ENCODE measurements at places on chromosomes 7 and 10.

- DNase-seq: no peak
These were observed 8.3 kb downstream of the KIF5B start for GRCh38 chr10:32047881-32048280.

DNA sequence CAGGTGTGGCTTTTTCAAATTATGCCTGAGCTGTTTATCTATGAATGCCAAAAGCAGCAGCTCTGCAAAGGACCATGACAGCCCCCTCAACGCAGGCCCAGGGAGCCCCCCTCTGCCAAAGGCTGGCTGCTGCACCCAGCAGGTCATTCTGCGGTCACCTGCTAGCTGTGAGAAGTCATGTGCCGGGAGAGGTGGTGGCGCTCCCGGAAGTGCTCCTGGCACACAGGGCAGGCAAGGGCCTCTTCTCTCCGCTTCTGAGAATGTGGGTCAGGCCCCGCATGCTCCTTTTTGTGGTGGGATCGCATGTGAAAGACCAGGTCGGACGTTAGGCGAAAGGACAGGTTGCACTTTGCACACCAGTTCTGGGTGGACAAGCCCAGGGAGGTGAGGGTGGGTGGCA, 16.4 kb downstream of the ZNF488 start:
- no peak for DNase-seq

DNA sequence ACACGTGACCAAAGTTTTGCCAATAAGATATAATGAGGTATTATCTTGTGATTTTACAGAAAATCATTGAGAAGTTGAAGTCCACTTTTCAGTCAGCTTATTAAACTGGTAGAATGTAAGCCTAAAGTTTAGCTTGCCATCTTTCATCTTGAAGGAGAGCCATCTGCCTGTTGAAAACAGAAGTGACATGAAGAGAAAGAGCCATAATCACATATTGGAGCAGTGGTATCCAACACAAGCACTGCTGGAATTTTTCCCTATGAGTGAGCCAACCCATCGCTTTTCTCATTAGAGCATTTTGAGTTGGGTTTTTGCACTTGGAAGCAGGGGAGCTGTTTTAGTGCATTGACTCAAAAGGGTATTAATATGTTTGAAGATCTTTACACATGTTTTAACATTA, 117.6 kb upstream of the FERD3L start:
- no peak for DNase-seq

- no peak for DNase-seq
These were observed 4.5 kb downstream of the FKBP6 start for GRCh38 chr7:73332447-73332846.

DNA sequence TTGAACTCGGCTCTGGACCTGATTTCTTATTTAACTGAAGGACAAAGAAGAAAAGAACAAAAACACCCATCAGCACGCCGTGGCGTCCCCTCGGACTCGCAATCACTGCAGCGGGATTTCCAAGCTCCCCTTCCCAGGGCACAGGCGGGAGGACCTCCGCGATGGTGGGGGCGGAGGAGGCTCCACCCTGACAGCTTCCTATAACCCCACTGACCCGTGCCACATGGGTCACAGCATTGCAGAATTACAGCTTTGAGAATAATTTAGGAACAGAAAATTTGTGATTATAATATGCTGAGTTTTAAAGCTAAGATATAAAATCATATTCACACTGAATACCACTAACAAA, 129.7 kb upstream of the SEC61G start:
- DNase-seq: no peak

- no peak for DNase-seq
These were observed 48.5 kb upstream of the FOXL3 start for GRCh38 chr7:241513-241912.

GRCh38 chr10:74021248-74022055, 23.5 kb downstream of the VCL start:
- DNase-seq: no peak

DNA sequence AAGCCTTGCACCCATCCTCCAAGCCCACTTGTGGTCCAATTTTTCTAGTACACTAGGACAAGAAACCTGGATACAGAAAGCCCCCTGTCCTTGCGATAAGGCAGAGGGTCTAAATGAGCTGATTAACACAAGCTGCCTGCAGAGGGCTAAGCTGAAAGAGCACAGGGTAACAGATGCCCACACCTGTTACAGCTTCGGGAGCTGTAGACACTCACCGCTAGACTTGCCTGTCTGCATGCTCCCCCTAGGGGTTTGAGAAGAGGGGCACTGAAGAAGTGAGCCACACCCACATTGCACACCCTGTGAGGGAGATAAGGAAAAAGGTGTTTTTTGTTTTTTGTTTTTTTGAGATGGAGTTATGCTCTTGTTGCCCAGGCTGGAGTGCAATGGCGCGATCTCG, 386.5 kb upstream of the AUTS2 start:
- no peak for DNase-seq

GRCh38 chr10:70820976-70821750, 5.4 kb downstream of the SGPL1 start:
- no peak for DNase-seq

DNA sequence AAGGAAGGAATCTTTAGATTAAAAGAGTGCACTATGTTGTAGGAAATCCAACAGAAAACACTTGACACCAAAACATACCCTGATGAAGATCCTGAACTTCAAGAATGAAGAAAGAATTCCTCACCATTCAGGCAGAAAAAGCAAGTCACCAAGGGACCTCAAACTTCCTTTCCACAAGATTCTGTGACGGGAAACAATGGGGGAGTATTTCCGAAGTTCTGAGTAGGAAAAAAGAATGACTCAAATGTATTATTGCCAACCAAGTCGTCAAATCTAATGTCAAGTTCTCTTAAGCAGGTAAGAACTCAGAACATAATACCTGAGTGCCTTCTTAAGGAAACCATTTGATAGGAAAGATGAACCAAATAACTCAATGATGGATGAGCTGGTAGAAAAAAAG, 44.7 kb upstream of the MTURN start:
- peak; percentile 74 for DNase-seq

- DNase-seq: no peak
These were observed 145.1 kb upstream of the NOBOX start for GRCh38 chr7:144548556-144548955.

DNA sequence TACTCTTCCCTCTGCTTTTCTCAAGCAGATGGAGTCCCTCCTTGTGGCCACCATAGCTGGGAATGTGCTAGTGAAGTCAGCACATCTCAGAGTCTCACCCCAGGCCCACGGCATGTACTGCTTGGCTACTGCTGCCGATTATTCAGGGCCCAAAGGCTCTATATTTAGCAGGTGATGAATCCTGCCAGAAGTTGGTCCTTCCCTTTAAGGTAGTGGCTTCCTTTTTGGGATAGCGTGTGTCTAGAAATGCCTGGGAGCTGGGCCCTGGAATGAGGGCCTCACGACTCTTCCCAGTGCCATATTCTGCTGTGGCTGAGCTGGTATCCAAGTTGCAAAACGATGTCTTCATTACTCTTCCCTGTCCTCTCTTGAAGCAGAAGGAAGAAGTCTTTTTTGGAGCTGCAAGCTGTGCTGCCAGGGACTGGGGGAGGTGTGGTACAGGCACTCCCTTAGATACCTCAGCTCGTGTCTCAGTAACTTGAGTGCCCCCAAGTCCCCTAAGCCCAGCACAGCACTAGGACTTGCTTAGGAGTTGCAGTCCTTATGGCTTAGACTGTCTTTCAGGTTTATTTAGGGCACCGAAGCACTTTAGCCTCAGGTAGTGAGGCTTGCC, 100.1 kb downstream of the ADAM22 start:
- DNase-seq: no peak

DNA sequence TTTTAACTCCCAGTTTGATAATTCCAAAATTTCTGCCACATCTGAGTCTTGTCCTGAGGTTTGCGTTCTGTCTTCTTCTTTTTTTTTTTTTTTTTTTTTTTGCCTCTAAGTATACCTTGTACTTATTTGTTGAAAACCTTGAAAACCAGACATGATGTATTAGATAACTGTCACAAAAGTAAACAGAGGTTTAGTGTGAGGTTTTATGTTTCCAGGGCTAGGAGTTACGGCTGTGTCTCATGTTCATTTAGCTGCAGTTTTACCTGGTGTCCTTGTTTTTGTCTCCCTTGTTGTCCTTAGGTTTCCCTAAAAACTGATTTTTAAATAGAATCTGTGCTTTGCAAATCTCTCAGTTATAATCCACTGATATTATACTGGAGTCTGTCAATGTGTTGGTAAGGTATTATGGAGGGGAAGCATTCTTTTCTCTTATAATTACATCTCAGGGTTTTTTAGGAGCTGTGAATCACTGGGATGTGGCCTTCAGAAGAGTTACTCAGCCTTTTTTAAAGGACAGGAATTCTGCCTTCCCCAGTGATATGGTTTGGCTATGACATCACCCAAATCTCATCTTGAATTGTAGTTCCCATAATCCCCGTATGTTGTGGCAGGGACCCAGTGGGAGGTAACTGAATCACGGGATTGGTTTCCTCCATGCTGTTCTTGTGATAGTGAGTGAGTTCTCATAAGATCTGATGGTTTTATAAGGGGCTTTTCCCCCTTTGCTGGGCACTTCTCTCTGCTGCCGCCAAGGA, 95.0 kb downstream of the CDCA7L start:
- DNase-seq: peak; percentile 67

DNA sequence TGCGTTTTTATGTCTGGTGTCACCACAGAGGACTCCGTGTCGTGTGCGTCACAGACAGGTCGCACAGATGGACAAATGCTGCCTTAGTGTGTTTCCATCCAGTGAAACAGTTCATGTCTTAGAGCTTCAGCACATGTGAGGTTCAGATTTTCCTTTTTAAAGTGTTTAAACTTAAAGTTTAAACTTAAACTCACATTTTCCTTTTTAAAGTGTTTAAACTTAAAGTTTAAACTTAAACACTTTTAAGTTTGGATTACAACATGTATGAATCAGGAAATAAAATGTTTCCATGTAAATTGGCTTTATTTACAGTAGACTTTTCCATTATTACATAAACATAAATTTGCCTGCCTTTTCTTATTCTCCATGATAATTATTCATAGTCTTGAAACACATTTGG, 67.3 kb downstream of the INSYN2A start:
- DNase-seq: no peak

- no peak for DNase-seq
These were observed 9.1 kb downstream of the LAMB1 start for GRCh38 chr7:107993891-107994291.

DNA sequence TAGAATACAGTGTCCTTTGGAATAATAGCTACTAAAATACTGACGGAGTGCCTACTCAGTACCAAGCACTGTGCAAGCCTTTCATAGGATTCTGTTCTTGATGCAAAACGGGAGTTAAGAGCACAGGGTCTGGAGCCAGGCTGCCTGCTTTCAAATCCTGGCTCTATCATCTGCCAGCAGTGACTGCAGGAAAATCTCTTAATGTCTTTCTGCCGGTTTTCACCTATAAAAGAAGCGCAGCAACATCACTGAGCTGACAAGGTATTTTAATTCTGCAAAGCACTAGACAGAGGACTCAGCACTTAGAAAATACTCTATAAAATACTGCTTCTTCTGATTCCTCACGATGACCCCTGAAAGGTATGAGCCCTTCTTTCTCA, 659 bp downstream of the FIGNL1 start:
- peak; percentile 5 for DNase-seq

DNA sequence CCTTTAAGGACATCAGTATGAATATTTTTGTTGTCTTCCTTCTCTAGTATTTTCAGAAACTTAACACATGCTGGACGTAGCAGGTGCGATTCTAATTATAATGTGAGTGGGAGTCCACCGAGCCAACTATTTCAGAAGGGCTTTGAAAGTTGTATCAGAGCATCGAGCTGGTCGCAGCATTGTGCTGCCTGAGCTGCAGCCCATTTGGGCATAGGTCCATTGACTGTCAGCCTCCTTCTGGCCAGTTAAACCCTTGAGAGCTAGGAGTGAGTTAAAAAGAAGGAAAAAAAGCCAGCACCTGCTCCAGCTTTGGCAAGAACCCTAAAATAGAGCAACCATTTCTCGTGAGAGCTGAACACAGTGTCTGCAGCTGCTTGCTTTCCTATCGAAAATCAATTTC, 47.8 kb downstream of the SLC35G1 start:
- DNase-seq: no peak

DNA sequence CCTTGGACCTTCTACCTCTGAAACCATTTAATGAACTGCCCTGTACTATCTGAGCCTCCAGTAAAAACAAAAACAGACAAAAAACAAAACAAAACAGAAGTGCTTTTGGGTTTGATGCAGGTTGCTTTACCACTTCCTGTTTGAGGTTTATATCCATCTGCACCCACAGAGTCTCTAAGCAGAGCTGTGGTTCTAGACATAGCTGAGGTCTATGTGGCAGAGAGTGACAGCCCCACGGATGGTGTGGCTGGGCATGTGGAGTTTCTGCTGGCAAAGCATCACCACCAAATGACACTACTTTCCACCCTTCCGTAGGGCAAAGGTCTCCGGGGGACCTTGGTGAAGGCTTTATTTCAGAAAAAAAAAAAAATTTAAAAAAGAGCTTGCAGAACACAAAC, 754.2 kb downstream of the GRID1 start:
- no peak for DNase-seq

- no peak for DNase-seq
These were observed 321.6 kb upstream of the PHYHIPL start for GRCh38 chr10:58854811-58855210.

DNA sequence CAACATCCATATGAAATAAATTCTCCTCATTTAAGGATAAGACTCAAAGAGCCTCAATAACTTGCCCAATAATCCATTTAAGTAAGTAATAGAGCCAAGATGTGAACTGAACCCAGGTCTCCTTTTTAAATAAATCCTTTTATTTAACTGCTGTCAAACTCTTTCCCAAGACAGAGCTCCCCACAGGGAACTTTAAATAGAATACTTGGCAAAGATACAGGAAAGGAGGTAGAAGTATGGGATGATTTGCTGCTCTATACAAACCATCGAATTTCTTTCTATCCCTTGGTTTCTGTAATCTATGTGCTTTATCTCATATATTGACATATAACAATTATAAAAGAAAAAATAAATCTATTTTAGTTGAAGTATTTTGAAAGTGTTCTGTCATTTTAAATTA, 295.9 kb downstream of the CSTF2T start:
- no peak for DNase-seq

- no peak for DNase-seq
These were observed 323.6 kb downstream of the HGF start for GRCh38 chr7:81446212-81446611.

DNA sequence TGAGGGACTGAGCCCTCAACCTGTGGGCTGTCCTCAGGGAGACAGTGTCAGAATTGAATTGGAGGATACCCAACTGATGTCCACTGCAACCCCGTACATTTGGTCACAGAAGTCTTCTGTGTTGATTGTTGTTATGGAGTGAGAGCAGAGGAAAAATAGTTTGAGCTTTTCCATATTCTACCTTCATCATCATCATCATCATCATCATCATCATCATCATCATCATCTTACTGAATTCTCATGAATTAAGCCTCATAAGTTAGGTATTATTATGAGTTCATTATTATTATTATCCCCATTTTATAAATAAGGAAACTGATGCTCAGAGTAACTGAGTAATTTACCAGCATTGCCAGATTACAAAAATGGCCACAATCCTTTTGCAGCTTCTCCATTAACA, 8.4 kb downstream of the ALDH18A1 start:
- DNase-seq: no peak

GRCh38 chr10:95377950-95378349, 87.1 kb upstream of the PDLIM1 start:
- DNase-seq: no peak
